ENCODE measurements at places on chromosomes 5 and 9. TPM values are rescaled to one million over a fixed set of nuclear protein-coding genes. Genes with fewer than 3 reads are reported as not detected.

ARHGAP26 gene
- 18.7 TPM for total RNA-seq

DNA sequence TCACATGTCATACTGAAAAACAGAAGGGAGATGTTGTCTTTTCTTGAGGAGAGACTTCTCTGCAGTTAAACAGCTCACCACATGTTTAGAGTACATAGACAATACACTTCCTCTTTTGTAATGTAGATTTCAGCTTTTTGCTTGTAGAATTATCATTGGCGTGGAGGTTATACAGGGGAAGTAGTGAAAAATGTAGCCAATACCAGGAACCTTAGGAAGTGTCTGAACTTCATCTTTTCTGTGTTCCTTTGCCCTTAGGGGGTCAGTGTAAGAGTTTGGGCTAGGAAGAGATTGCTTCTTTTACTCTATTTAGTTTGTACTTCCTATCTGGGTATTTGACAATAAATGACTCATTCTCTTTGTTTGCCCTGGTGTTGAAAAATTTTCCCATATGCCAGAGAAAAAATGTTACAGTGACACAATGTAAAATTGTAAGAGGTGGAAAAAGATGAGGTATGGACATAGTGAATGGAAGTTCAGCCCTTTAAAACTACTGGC is 21.0 kb upstream of the CDKN2B start:
- H3K4me1 ChIP-seq = peaks cover 35% of the 10 kb centered on the region
- H3K4me3 ChIP-seq = no peak overlapping the region
- no peak for DNase-seq
- H3K36me3 ChIP-seq = no peaks in the 10 kb centered on the region
- peak overlapping the region; percentile 17 for H3K27ac ChIP-seq

DNA sequence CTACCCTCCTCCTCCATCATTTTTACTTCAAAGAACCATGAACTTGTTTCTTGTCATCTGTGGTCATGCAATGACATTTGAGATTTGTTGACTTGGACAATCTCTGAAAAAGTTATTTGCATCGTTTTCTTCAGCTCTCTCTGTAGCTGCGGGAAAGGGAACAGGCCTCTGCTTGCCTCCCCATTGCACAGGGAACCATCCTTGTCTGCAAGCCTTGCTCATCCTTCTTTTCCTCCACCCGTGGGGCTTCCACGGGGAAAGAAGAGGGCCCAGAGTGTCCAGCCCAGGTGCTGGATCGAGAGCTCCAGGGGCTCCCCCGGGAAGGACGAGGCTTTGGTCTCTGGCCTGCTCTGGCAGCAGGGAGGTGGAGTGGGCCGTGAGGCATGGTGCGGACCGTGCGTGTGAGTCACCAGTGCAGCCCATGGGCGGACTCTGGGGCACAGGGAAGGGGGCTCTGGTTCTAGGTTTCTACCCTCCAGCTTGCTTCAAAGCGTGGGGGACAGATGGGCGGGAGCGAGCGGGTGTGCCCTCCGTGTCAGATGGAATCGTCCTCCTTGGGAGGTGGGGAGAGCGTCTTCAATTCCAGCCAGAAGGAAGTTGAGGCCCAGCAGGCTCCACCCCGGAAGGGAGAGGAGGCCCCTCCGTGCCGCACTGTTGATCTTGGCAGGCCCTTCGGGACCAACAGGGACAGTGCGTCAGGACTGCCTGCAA is 6.0 kb upstream of the IRX4 start:
- H3K27me3 ChIP-seq = peaks cover 96% of the 10 kb centered on the region
- DNase-seq = no peak
- H3K4me1 ChIP-seq = peaks cover 13% of the 10 kb centered on the region
- H3K27ac ChIP-seq = no peak overlapping the region

ZNF484 gene
- 5.3 TPM for total RNA-seq

TRIP13 gene
- 3.2 TPM for total RNA-seq

TLE4 gene
- 33.2 TPM for total RNA-seq

Data from esophagus squamous epithelium (tissue), 5 donors.